Brain pericyte (primary cell): ENCODE measurements at places on chromosomes 5 and 9.

- DNase-seq = no peak
Observed at GRCh38 chr5:174311531-174312269, 266.2 kb downstream of the NSG2 start.

GRCh38 chr9:26356491-26356890 is 536.1 kb downstream of the CAAP1 start:
- DNase-seq = no peak

GRCh38 chr5:119385136-119385535 is 29.3 kb downstream of the TNFAIP8 start:
- DNase-seq = no peak

- DNase-seq = no peak
Observed at GRCh38 chr9:37507566-37508134, 21.9 kb downstream of the POLR1E start.

GRCh38 chr5:164002628-164003027 is 497.2 kb downstream of the MAT2B start:
- DNase-seq = no peak

GRCh38 chr5:65307931-65308330 is 173.8 kb downstream of the ADAMTS6 start:
- DNase-seq = no peak

- no peak for DNase-seq
Observed at GRCh38 chr5:108251350-108251749, 130.5 kb downstream of the FBXL17 start.

GRCh38 chr5:92460505-92460904 is 1077.4 kb upstream of the ARRDC3 start:
- DNase-seq = no peak

GRCh38 chr5:3034449-3034848 is 283.0 kb upstream of the IRX2 start:
- DNase-seq = no peak

DNA sequence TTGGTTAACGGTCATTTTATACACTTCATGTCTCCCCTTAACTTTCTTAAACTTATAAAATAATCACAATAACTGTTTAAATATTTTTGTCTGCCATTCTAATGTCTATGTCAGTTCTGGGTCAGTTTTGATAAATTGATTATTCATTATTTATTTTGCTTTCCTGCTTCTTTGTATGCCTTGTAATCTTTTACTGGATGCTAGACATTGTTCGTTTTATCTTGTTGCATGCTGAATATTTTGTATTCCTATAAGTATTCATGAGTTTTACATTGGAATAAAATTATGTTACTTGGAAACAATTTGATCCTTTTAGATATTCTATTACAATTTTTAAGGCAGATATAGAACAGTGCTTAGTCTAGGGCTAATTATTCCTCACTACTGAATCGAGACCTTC is 952.0 kb downstream of the NR2F1-AS1 start:
- no peak for DNase-seq

GRCh38 chr5:140347360-140347759 is 957 bp upstream of the HBEGF start:
- DNase-seq = no peak

- no peak for DNase-seq
Observed at GRCh38 chr9:133824106-133824801, 86.1 kb upstream of the SARDH start.

- no peak for DNase-seq
Observed at GRCh38 chr5:75509956-75510355, 1.5 kb downstream of the CERT1 start.

GRCh38 chr9:76987594-76988200 is 31.8 kb upstream of the FOXB2 start:
- DNase-seq = no peak

DNA sequence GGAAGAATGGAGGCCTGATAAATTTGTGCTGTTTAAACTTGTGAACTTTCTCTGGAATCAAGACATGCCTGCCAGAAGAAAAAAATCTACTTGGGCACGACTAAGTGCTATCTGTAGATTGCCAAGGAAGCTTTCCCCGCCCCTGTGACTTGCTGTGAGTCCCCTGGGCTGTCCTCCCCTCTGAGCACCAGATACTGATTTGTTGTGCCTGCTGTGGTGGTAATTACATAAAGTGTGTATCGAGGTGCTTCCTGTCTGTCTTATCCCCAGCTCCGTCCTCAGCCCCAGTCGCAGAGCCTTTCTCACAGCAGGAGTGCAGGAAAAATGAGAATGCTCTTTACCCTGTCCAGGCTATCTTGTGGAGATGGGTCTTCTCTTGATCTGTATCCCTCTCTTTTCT is 53.9 kb downstream of the TRIO start:
- no peak for DNase-seq

GRCh38 chr9:129250786-129251185 is 72.7 kb upstream of the IER5L start:
- DNase-seq = no peak

- no peak for DNase-seq
Observed at GRCh38 chr5:122846051-122846550, 688 bp downstream of the SNX24 start.

- peak; percentile 29 for DNase-seq
Observed at GRCh38 chr5:34598177-34598794, 57.8 kb upstream of the RAI14 start.

- no peak for DNase-seq
Observed at GRCh38 chr5:136240894-136241293, 47.9 kb upstream of the SMIM32 start.

- DNase-seq = no peak
Observed at GRCh38 chr5:178785999-178786398, 55.5 kb upstream of the ZNF354A start.

- DNase-seq = no peak
Observed at GRCh38 chr5:113526421-113526820, 12.9 kb downstream of the YTHDC2 start.

GRCh38 chr9:118326326-118326725 is 622.1 kb downstream of the TLR4 start:
- no peak for DNase-seq

DNA sequence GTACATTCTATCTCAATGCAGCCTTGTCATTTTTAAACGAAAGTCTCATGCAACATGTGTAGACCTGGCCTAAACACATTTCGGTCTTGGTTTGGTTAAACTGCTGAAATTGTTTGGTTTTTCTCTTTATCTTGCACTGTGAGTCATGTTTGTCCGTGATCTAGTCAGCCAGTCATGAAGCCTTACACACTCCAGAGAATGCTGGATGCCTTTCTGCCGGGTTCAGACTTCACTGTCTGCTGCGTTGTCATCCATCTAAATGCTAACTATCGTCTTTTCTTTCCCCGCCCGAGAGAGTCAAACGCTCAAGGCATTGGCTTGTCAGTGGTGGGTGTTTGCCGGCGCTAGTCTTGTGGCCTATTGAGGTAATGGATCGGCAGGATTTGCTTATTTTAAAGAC is 1194.6 kb upstream of the WWC1 start:
- no peak for DNase-seq

DNA sequence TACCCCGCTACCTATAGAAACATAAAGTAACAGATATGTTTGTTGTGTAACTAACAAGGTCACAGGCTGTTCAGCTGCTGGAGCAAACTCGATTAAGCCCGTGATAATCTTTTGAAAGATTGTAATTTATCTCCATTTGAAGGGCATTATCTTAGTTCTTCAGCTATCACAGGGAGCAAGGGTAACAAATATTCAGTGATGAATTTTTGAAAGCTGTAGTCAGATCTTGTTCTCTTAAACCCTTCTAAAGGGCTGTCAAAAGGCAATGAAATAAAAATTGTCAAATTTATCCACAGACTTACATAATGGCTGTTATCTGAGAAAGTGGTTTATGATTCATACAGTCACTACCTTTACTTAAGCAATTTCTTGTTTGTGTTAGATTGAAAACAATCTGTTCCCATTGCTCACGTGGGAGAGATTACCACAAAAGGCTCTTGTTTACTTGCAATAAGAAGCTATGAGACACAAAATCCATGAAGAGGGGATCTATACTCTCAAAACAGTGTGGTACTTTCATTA is 78.3 kb upstream of the ZNF608 start:
- DNase-seq = no peak

DNA sequence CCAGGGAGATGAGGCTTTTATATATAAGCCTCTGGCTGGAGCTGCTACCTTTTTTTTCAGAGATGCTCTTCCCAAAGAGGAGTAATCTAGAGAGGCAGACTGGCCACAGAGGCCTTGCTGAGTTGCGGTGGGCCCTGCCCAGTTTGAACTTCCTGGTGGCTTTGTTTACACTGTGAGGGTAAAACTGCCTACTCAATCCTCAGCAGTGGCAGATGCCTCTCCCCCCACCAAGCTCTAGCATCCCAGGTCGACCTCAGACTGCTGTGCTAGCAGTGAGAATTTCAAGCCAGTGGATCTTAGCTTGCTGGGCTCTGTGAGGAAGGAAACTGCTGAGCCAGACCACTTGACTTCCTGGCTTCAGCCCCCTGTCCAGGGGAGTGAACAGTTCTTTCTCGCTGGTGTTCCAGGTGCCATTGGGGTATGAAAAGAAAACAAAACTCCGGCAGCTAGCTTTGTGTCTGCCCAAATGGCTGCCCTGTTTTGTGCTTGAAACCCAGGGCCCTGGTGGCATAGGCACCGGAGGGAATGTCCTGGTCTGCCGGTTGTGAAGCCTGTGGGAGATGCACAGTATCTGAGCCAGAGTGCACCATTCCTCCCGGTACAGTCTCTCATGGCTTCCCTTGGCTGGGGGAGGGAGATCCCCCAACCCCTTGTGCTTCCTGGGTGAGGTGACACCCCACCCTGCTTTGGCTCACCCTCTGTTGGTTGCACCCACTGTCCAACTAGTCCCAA is 219.5 kb upstream of the IZUMO3 start:
- DNase-seq = no peak

DNA sequence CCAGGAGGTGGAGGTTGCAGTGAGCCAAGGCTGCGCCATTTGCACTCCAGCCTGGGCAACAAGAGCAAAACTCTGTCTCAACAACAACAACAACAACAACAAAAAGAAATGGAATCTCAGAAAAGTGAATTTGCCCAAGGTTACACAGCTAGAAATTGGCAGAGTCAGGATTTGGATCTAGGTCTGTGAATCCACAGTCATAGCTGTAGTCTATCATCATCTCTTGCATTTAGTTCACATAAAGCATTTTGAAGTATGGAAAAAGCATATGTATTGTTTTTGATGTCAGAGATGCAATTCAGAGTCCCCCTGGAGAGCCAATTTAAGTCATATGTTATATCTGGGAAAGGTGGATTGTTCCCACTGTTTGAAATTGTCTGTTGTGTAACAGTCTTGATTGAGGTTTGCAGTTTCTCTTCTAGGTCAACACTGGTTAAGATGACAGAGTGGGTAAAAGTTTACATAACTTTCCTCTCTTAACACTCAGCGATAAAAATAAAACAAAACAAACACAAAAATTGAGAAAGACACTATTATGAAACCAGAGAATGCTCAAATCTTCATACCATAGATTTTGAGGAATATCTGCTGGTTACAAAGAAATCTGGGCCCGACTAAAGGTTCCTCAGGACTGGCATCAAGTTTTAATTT is 21.5 kb upstream of the GPR21 start:
- no peak for DNase-seq

GRCh38 chr5:3351581-3352442 is 243.8 kb upstream of the IRX1 start:
- DNase-seq = no peak

DNA sequence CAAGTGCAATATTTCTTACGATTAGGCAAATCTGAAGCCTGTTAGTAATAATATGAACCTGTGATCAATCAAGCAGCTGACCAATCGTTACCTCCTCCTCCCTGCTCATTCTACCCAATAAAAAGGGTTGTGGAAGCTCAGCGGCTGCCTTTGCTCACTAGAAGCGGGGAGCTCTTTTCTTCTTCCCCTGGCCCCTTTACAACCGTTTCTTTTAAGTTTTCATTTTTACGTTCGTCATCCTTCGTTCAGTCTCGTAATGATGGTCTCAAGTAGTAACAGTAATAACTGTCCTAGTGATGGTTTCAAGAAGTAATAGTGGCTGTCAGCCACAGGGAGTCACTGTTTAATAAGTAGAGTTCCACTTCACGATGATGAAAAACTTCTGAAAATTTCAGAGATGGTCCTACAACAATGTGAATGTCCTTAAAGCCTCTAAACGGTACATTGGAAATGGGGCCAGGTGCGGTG is 6.2 kb downstream of the UGT3A2 start:
- no peak for DNase-seq

GRCh38 chr5:22596404-22596970 is 256.7 kb downstream of the CDH12 start:
- DNase-seq = no peak

DNA sequence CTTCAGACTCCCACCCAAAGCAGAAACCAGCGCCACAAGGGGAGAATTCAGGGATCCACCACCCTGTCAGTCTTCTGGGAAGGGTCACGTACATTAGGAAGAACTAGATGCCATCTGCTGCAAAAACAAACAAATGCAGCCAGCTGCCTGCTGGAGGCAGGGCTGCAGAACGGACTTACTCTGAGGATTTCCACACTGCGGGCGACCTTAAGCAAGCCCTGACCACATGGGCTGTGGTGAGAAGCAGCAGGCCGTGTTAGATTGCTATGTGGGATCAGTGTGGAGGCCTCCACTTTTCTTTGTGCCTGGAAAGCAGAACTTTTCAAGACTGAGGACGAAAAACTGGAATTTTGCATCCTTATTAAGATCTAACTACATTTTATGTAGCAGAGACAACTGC is 13.4 kb upstream of the LTC4S start:
- no peak for DNase-seq

- no peak for DNase-seq
Observed at GRCh38 chr5:1039210-1039548, 30.6 kb downstream of the NKD2 start.

GRCh38 chr5:73960426-73960825 is 334.4 kb downstream of the ARHGEF28 start:
- no peak for DNase-seq

GRCh38 chr9:129716091-129716490 is 36.8 kb downstream of the PTGES start:
- DNase-seq = no peak

DNA sequence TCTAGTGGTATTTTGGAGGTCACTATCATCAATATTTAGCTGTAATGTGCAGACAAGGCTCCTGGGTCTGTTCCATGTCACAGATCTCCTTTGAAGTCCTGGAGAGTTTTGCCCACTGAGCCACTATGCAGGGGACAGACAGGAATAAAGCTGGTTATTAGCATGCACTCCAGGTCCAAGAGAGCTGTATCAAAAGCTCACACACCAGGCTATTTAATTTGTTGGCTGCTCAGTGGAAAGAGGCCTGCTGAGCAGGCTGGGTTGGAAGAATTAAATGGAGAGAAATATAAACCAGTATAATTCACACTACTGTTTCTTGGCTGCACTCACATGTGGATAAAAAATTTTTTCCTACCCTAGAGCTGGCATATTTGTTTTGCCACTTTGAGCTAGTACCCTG is 113.8 kb upstream of the TAF11L2 start:
- no peak for DNase-seq

GRCh38 chr5:34870382-34870781 is 31.4 kb downstream of the TTC23L start:
- DNase-seq = no peak

DNA sequence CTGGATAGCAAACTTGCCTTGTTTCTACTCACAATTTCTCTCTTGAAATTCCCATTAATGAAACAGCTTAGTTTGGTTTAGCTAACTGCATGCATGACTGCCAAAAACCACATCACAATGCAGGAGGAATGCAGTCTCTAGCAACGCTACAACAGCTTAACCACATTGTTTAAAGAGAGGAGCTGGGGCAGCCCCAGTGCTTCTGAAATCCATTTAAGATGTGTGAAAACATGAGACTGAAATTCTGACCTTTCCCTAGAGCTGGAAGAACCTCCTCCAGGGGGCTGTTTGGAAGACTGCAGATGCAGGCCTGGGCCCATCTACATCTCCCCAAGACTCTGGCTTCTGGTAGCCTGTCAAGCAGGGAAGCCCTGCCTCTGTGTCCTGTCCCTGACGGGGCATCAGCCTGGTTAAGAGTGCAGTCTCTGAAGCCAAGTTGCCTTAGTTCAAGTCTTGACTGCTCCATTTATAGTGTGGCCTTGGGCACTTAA is 157.1 kb downstream of the ZNF462 start:
- DNase-seq = peak; percentile 79
